ENCODE measurements at places on chromosomes 4 and X. TPM values are rescaled to one million over a fixed set of nuclear protein-coding genes. Genes with fewer than 3 reads are reported as not detected.

Gene FRMD7
- not detected for total RNA-seq

GRCh38 chrX:20267931-20268701 is 1.4 kb upstream of the RPS6KA3 start:
- no peak for DNase-seq

- no peak for DNase-seq
Measured at GRCh38 chr4:68367835-68368234, 17.9 kb upstream of the YTHDC1 start.

DNA sequence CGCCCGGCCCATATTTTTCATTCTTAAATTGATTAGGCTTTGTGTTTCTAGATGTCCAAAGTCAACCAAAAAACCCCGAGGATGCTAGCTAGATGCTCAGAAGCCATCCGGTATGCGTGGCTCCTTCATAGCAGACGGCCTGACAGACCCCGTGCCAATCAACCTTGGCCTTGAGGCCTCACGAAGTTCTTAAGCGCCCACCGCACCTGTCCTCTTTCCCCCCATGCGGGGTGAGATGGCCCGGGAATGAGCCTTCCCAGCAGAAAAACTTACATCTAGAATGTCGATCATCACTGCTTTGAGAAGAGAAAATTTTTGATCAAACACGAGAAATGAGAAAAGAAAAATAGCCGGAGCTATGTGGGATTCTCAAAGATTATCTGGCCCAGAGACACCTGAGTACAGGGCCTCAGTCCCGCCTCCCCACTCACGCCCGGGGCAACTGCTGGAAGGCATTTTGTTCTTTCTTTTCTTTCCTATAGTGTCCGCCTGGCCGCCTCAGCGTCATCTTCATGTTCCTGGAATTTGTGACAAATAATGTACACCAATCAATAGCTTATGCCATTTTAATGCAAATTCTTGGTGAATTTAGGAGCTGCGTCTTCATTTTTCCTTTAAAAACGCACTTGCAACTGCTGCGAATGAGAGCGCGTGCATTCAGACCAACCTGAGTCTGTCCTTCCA is 1.6 kb upstream of the NAT8L start:
- no peak for DNase-seq

Gene SERTM2
- total RNA-seq = not detected

DNA sequence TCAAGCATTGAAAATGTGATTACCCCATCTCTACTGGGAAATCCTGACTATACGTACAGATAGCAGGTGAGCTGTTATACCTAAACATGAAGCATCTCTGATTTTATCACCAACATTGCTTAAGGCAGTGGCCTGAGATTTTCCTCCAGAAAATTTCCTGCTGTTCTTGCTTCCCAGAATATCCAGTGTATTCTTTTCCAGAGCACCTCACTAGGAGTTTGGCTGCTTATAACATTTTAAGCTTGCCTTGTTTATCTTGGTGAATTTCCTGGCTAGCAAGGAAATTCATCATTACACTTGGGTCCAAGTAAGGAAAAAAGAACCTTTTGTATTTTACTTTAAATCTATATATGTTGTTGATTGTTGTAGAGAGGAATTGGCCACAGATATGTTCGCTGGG is 73.0 kb upstream of the CLCN4 start:
- no peak for DNase-seq

- no peak for DNase-seq
Measured at GRCh38 chr4:110848787-110849186, 225.9 kb upstream of the PITX2 start.

Gene UGT2B15
- not detected for total RNA-seq

DNA sequence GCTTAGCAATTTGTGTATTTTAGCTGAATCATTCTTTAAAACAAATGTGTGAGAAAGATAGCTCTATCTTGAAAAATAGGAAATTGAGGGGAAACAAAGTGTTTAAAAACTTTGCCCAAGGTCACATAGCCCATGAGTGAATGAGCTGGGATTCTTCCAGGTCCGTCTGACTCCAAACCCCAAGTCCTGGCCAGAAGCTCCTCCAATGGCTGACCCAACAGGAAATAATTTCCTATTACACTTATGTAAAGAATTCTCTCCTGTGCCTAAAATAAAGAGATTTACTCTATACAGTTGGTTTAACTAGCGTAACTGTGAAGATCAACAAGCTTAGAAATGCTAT is 287.6 kb downstream of the ARHGAP24 start:
- no peak for DNase-seq

DNA sequence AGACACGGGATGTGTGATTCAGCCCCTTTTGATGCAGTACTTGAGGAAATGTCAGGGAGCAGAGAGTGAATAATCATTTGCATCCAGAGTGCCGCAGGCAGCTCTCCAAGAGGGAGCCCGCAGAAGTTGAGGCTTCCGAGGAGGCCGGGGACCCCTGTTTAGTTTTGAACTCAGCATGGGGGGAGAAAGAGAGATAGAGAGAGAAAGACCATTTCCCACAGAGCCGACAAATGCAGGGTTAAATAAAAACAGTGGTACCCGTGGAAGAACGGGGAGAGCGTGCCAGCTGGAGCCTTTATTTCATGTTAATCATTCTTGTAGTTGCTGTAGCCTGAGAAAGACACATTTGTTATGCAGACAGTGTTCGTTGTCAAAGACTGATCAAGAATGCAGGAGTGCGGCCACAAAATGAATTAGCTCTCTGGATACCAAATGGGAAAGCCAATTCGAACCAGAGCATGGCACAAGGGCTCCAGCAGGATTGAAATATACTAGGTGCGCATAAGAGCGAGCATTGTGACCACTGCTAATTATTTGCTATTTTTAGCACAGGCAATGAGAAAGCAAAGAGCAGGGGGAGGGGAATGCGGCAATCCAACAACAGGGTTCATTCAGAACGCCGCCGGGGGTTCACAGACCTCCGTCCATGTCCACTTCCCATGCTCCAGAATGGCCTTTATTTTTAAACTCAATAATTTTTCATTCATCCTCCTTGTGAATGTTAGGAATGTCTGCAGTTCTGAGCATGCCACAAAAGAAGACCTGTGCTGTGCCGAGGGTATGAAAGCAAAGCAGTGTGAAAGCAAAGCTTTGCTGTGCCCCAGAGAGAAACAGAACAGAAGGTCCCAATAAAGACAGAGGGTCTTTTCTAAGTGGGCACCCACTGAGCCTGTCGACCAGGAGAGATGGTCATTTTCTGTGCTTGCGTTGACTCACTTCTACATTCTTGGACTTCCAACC is 243.9 kb upstream of the VCX3A start:
- no peak for DNase-seq

DNA sequence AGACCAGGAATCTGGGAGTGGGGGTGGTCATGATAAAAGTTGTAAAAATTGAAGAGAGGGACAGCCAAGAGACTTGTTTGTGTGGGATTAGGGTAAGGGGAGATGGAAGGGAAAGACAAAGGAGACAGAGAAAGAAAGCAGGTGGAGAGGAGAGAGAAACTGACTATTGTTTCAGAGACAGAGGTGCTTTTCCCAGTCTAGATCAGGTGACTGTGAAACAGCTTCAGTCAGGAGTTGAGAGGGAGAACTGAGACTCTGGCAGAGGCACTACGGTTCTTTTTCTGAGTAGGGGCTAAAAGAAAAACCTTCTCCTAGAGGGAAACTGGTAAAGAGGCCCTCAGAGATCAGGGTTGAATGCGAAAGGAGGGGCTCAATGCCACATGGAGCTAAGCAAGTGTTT is 106.4 kb downstream of the KDR start:
- DNase-seq = no peak

DNA sequence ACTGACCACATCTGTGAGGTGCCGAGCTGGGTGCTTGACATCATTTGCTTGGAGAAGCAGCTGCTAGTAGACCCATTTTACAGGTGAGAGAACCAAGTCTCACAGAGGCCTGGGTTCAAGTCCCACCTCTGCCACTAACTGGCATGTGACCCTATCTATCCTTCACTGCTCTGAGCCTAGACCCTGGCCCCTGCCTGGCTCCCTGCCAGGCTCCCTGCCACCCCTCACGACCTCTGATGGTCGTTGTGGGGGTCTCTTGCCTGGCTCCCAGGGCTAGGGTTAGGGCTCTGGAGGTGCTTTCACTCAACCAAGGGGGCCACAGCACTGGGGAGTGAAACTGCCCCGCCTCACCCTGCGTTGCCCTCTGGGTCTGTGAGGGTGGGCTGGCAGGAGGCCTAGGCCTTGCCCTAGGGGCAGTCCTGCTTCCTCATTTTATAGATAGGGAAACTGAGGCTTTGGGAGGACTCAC is 7.2 kb upstream of the ADD1 start:
- no peak for DNase-seq

DNA sequence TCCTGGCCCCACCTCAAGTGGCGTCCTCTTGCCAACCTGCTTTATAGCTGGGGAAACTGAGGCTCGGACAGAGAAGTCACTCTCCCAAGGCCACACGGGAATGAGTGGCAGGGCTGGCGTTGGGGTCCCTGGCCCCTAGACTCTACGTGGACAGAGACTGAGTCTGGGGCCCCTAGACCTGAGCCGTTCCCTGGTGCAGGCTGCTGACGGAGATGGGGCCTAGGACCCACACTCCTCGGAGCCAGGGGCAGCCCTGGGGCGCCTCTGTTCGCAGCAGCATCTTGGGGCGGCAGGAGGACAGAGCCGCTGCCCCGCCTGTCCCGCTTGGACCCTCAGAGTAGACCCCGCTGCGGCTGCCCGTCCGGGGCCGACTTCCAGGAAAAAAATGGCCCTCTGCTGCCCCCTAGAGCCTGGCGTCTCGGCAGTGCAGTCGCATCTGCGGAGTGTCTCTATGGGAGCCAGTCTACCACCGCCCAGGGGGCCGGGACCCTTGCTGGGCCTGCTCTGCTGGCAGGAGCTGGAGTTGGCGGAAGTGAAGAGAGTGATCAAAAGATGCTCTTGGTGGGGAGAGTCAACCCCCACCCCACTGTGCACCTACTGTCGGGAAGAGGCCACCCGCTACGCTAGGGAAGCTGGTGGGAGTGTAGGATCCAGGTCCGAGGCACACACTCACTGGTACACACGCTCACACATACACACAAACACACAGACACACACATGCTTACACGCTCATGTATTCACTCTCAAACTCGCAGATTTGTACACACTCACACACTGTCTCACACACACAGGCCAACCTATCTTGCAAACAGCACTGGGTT is 220.1 kb downstream of the AFAP1 start:
- DNase-seq = peak; percentile 65

GRCh38 chr4:44983083-44983482 is 256.7 kb upstream of the GNPDA2 start:
- DNase-seq = no peak

GRCh38 chr4:83138946-83139345 is 24.4 kb upstream of the PLAC8 start:
- DNase-seq = no peak

DNA sequence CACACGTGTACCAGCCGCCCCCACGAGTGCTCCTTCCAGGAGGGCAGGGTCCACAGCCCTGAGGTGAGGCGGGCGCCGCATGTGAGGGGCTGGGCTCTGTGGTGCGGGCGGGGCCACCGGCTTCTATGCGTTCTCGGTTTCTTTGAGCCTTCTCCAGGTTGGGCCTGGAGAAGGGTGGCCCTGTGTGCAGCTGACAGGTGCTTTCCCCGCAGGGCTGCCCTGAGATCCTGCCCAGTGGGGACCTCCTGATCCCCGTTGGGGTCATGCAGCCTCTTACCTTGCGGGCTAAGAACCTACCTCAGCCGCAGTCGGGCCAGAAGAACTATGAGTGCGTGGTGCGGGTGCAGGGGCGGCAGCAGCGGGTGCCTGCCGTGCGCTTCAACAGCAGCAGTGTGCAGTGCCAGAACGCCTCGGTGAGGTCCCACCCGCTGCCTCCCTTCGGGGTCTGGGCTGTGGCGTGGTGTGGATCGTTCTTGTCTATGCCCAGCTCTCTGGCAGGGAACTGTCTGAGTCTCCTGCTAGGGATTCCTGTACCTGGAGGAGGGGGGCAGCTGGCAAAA is 6.8 kb downstream of the PLXNA3 start:
- no peak for DNase-seq

GRCh38 chr4:94947681-94948108 is 189.9 kb downstream of the BMPR1B start:
- no peak for DNase-seq

DNA sequence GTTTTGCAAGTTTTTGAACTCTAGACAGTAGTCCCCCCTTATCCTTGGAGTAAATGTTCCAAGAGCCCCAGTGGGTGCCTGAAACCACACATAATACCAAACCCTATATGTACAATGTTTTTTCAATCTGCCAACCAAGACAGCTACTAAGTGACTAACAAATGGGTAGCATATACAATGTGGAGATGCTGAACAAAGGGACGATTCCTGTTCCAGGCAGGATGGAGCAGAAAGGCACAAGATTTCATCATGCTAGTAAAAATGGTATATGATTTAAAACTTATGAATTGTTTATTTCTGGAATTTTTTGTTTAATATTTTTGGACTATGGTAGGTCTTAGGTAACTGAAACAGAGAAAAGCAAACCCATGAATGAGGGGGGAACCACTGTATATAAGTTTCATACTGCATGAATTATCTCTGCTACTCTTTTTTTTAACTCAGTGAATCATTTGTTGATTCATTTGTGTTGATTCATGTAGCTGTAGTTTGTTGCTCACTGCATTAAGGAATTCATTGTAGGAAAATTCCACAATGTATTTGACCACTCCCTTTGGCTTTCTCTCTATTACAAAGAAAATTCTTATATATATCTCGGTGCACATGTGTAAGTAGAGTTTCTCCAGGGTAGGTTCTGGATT is 21.9 kb upstream of the ANXA3 start:
- peak; percentile 72 for DNase-seq

Gene AP1S2
- total RNA-seq = 223 TPM

GRCh38 chr4:128459547-128459946 is 171.9 kb upstream of the PGRMC2 start:
- no peak for DNase-seq

Gene KLB
- total RNA-seq = not detected

DNA sequence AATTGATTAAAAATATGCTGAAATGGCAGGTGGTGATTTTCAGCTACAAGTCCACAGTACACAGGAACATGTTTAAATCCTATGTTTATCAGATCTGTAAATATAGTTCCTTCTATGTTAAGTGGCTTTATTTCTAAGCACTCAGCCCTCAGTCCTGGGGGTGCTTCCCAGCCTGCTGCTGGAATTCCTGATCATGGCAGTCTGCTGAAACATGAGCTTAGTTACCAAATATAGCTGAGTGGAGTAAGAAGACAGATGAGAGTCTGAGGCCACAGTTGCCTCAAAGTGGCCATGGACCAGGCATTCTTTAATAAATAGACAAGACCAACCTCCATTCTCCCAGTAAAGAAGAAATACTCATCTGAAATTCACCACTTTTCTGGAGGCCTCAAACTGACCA is 17.1 kb upstream of the DDX60 start:
- DNase-seq = no peak

Gene PNMA6A
- total RNA-seq = not detected

DNA sequence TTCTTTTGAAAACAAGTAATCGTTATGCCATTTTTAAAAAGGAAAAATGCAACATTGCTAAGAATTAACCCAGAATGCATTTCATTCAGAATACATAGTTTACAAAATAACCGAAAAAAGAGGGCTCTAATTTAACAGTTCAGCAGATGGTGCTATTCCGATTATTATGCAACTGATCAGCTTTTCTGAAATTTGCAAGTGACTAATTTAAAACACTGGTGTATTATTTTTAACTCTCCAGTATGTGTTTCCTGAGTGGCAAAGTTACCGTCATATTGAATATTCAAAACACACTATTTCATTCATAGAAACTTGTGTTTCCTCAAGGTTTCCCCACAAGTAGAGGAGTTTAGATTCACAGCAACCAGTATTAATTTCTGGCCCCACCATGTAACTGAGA is 21.1 kb downstream of the ZBTB49 start:
- no peak for DNase-seq

Data from SJSA1 (cell line).